Urinary bladder (tissue), 4 donors: ENCODE measurements at places on chromosomes 7 and 10. TPM values are rescaled to one million over a fixed set of nuclear protein-coding genes. Genes with fewer than 3 reads are reported as not detected.

The GIMAP8 gene
- 14.3 TPM for polyA plus RNA-seq

The NUTM2E gene
- 0.47 TPM for polyA plus RNA-seq

The VAX1 gene
- not detected for polyA plus RNA-seq

The UCN3 gene
- not detected for polyA plus RNA-seq

The MYOZ1 gene
- polyA plus RNA-seq: 0.68 TPM

The FOXI2 gene
- polyA plus RNA-seq: 0.58 TPM

The ODAD2 gene
- 1.6 TPM for polyA plus RNA-seq

The LRRC18 gene
- 0.47 TPM for polyA plus RNA-seq

The ACSM6 gene
- 0.42 TPM for polyA plus RNA-seq

The CDC14C gene
- 0.09 TPM for polyA plus RNA-seq

The OR2A12 gene
- polyA plus RNA-seq: not detected

The ABCB1 gene
- polyA plus RNA-seq: 4.3 TPM

The HKDC1 gene
- polyA plus RNA-seq: 0.28 TPM

The ERVW-1 gene
- not detected for polyA plus RNA-seq

The ACTR3C gene
- 3.4 TPM for polyA plus RNA-seq

The CRPPA gene
- polyA plus RNA-seq: 0.99 TPM

The CAV1 gene
- polyA plus RNA-seq: 380 TPM

The TET1 gene
- 0.53 TPM for polyA plus RNA-seq

The PDZD7 gene
- 0.46 TPM for polyA plus RNA-seq

The SYT15B gene
- 6.7 TPM for polyA plus RNA-seq

The PHYHIPL gene
- polyA plus RNA-seq: 0.54 TPM

The CCL26 gene
- 1.1 TPM for polyA plus RNA-seq

The SPDYE11 gene
- not detected for polyA plus RNA-seq

The NPTX2 gene
- polyA plus RNA-seq: 12.1 TPM

The RPEL1 gene
- polyA plus RNA-seq: 0.08 TPM

The CYP3A5 gene
- 7.1 TPM for polyA plus RNA-seq
